COLO829 (cell line): ENCODE measurements at places on chromosomes 4 and X.
A peak's percentile ranks its signal among the peaks of the same experiment; 100 is the strongest.

- DNase-seq = no peak
Observed at GRCh38 chr4:9925750-9926439, 95.4 kb downstream of the SLC2A9 start.

- peak; percentile 35 for DNase-seq
Observed at GRCh38 chr4:6019316-6020263, 1.4 kb upstream of the C4orf50 start.

- no peak for DNase-seq
Observed at GRCh38 chr4:52926196-52926974, 64.3 kb downstream of the RASL11B start.

DNA sequence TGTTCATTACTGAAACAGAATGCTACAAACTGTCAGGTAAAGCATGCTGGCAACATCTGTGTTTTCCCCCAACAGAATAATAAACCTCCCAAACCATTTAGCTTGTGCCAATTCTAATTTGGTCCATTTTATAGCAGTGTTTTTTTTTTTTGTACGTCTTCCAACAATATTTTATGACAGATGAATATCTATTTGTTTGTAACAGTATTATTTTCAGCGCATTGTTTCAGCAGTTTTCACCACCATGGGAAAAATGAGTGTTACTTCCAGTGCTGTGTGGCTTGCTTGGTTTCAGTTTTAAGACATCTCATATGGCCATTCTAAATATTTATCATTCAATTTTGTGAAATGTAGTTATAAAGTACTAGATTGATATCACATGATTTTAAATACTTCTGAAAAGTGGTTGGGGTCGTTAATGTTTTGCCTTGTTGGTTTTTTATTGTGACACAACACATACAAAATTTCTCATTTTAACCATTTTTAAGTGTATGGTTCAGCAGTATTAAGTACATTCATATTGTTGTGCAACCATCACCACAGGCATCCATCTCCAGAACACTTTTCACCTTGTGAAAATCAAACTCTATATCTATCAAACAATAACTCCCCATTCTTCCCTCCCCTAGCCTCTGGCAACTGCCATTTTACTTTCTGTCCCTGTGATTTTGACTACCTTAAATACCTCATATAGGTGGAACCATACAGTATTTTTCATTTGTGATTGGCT is 25.6 kb upstream of the TBC1D19 start:
- no peak for DNase-seq

DNA sequence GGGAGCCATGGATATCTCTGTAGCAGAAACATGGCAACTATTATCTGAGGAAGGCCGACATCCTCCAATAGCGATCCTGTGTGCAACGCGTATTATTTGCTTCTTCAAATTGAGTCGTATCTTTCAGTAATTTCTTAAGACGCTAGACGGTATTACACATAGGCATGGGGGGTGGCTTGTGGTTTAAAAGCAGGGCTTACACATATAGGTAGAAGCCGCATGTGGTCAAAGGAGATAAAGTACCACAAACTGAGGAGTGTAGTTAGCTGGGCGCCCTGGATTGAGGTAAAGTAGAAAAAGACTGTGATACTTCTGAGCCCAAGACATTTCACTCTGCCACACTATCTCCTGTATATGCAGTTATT is 94.6 kb downstream of the SORBS2 start:
- DNase-seq = no peak

DNA sequence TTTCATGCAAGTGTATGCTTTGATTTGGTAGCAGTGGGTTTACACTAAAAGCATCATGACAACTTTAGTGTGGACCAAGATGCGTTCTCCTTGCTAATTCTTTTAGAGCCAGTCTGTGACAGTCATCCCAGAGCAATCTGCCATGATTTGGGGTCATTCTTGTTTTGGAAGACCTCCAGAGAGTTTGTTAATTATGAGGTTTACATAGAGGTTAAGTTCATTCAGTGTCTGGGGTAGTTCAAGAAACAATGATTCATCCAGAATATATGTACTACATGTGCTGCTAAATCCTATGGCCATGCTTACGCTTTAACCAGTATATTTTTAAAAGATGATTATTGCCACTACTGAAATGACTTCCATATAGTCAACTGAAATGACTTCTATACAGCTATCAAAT is 328.5 kb upstream of the AGA start:
- no peak for DNase-seq

DNA sequence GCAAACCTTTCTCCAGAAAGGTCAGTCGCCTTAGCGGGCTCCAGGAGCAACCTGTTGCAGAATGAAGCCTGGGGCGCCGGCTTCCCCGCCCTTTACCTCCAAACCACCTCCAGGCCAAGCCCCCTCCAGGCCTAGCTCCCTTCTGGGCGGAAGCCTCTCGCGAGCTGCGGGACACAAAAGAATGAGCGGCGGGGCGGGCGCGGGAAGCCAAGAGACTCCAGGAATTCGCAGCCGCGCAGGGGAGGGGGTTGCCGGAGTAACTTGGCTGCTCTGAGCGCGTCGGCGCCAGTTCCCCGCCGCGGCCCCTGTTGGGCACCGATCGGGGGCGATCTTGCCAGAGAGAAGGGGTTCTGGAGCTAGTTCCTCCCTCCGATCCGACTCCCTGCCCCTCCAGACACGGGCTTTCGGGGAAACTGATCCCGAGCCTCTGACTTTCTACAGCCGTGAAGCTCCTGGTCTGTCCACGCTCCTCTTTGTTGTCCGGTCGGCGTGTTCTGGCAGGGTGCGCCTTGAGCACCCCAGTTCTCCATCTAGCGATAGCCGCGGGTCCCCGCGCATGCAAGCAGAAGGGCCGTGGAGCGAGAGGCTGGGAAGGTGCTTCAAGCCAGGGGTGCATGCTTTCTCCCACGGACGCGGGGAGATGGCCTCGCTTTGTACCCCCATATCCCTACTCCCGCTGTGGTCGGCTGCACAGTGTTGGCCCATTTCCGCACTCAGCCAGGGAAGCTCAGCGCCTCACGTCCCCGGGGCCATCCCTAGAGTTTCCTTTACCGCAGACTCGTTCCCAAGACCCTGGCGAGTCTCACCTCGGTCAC is 1.2 kb downstream of the PROM1 start:
- no peak for DNase-seq

GRCh38 chr4:28921886-28922285 is 1798.3 kb upstream of the PCDH7 start:
- DNase-seq = no peak

DNA sequence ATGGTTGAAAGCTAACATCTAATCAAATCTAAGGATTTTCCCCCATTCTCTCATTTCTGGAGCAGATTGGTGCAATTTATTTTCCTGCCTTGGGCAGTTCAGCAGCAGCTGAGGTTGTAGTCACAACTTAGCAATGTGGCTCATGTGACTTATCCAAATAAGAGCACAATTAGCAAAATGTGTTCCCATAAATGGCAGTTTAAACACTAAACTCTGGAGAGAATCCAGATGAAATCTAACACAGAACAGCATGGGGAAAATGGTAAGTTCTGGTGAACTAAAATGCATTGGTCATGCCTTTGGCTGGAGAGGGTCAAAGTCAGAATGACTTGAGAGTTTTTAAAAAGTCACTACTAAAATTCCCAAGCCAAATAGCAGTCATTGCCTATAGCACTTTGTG is 422.6 kb upstream of the DIPK2B start:
- DNase-seq = peak; percentile 32

DNA sequence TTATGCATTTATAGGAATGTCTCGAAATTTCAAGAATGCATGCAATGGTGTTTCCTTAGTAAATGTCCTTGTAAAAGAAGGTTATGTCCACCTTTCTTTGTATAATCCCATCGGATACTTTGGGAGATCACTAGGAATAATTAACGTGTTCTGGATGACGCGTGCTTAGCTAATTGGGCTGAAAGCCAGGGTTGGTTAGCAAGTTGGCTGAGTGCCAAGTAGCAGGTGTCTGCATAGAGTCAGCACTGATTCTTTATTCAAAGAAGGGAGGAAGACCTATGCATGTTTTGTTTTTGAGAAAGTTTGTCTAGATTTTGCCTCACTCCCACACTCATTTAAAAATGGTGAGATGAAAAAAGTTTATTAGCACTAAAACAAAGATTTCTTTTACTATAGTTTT is 144.6 kb downstream of the SOX3 start:
- no peak for DNase-seq
